ENCODE measurements at places on chromosomes 7 and 10.

DNA sequence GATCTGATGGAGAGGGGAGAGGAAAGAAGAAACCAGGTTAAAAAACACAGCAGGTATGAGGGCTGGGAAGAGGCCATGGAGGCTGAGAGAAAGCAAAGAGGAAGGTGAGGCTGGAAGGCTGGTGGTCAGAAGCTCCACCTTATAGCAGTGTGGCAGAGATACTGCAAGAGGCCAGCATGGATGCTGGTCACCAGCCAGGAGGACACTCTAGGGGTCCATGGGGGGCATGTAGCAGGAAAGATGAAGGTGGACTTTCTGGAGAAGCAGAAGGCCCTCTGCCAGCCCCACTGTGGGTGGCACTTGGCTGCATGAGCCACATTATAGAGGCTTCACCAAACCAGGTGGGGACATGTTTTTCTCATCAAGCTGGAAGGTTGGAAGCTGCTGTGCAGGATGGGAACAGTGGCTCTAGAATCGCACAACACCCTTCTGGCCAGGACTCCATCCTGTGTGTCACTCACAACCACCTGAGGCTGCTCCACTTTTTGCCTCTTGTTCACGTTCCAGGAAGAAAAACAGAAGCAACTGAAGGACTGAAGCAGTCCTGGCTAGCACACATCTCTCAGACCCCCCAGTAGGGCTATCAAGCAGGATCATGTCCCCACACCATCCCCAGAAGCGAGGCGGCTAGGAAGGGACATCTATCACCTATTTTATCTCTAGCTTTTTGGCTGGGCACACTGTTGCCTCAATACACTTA lies 587.5 kb upstream of the MGMT start:
- no peak for DNase-seq

GRCh38 chr10:43844221-43844620 lies 195.5 kb upstream of the ZNF32 start:
- DNase-seq = no peak

DNA sequence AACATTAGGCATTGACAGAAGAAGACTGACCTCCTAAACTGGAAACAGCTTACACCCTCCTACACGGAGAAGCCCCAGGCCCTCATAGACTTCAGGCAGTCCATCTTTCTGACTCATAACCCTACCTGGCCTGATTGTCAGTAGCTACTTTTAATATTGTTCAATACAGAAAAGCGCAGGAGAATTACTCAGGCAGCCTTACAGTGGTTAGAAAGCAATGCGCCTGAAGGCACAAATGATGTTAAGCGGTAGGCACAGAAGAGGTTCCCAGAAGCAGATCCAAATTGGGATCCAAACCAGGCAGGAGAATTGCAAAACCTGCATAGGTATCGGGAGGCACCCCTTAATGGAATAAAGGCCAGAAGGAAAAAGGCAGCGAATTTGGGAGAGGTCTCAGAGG lies 5.4 kb upstream of the CYREN start:
- no peak for DNase-seq

GRCh38 chr10:30412901-30413300 lies 21.1 kb upstream of the MAP3K8 start:
- no peak for DNase-seq

DNA sequence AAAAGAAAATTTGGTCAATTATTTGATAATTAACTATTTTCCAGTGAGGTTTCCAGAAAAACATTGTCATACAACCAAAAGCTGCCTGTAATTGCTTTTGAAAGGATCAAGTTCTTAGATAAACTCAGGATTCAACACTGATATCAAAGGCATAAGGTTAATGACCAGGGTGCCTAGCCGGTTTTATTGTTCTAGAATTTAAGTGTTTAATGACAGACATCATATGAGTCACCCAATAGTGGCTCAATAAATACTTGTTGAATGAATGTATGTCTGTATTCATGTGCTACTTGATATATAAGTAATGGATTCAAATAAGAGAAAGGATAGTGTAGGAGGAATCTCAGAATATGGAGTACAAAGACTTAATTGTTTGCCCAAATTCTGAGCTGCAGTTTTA lies 196.1 kb upstream of the LRGUK start:
- no peak for DNase-seq

- DNase-seq = no peak
Observed at GRCh38 chr7:95547361-95548348, 48.7 kb downstream of the PDK4 start.

- no peak for DNase-seq
Observed at GRCh38 chr7:69419934-69420333, 178.3 kb upstream of the AUTS2 start.

DNA sequence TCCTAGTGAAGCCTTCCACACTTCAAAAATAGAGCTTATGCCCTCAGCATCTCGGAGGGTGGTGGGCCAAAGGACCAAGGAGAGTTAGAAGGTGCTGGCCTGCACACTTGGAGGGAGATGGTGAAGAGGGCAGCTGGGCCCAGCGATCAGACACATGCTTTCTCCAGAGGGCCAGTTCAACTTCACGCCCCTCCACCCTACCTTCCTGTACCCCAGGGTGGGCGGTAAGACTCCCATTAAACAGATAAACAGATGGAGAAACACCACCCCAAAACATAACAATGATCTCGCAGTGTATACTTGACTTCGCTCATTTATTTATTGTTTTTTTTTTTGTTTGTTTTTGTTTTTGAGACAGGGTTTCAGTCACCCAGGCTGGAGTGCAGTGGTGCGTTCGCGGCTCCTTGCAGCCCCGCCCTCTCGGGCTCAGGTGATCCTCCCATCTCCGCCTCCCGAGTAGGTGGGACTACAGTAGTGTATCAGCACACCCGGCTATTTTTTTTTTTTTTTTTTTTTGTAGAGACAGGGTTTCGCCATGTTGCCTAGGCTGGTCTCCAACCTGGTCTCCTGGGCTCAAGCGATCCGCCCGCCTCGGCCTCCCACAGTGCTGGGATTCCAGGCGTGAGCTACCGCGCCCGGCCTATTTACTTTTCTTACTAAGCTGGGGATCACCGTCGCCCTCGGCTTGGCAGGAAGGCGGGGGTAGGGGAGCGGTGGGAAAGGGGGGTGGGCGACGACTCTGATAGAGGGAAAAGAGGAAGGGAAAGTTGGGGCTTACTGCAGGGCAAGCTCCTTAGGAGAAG lies 1.8 kb downstream of the C10orf95 start:
- DNase-seq = no peak

- DNase-seq = no peak
Observed at GRCh38 chr7:17374654-17375053, 76.2 kb downstream of the AHR start.

DNA sequence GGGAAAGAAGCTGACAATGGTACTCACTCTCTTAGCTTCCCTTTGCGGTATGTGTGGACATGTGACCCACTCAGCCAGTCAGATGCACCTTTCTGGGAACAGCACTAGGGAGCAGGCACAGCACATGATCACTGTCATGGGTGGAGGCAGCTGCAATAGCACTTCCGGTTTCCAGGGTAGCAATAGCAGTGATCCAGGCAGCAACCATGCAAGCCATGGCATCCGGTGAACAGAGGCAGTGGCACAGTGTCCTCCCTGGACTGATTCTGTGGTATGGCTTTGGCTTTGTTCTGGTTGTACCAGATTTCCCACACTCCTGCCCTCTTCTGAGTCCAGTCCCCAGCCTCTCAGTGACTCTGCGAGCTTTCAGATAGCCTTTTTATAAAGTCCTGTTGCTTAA lies 86.8 kb upstream of the NAMPT start:
- DNase-seq = no peak

DNA sequence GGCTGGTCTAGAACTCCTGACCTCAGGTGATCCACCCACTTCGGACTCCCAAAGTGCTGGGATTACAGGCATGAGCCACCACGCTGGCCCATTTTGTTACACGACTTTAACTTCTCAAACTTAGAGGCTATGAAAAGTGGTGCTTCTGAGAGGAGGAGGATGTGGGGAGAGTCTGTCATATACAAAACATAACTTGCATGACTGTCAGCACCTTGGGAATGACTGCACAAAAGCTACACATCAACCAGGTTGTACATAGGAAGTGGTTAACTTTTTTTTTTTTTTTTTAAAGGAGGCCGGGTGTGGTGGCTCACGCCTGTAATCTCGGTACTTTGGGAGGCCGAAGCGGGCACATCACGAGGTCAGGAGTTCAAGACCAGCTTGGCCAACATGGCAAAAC lies 43.4 kb upstream of the GSDME start:
- no peak for DNase-seq

DNA sequence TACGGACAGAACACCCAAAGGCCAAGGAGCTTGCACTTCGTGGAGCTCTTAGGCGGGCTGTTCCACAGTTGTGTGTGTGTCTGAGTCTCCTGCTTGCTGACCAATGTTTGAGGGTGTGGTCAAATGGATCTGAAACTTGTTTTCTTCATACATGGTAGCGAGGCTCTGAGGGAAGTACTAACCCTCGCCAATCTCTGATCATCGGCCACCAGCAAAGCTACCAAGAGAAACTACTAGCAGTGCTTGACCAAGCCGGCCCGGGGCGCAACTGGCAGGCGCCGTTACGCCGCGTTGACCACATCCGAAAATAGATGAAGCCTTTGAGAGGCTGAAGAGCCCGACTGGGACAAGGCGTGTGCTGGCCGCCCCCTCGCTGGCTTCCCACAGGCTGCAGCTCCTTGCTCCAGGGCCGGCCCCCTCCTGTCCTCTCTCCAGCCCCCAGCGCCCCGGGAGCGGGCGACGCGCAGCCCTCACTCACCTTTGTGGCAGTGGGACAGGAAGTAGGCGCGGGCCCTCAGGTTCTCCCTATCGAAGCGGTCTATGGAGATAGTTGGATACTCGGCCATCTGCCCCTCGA lies 384 bp downstream of the DCLRE1C start:
- DNase-seq = peak; percentile 57

DNA sequence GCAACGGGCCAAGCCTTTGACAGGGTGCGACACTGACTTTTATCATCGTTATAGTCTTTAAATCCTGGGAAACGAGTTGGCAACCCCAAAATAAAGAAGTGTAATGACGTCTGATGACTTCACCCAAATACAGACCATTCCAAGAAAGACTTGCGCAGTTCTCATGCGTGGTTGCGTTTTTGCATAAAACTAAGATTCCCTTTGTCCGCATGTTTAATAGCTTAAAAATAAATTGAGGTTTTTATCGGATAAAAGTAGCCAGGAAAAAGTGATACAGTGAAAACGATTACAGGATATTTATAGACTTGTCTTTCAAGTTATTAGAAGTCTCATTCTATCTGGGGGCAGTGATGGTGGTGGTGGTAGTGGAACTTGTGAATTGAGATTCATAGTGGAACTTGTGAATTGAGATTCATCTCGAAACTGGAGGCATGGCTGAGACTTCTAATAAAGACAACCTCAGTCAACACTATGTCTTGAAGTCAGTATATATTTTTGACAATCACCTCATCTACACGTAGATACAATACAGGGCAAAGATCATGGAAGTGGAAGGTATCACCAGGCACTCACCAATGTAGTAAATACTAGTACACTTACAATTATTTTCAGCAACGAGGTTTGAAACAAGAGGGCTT lies 1.2 kb upstream of the NAMPT start:
- no peak for DNase-seq

DNA sequence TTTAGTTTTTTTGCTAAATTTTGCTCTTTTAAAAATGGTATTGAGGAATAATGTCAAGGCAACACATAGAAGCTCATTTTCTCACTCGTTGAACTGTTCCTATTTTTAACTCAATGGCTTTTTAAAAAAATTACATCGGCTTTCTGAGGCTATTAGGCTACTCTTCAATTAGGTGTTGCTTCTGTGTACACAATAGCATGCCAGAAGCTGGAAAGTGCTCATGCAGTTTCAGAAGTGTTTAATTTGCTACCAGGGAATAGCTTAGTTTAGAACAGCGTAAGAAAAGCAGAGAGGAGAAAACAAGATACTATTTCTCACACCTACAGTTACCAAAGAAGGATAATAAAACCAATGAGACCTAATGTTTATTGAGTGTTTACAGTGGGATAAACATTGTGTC lies 157.4 kb downstream of the NXPH1 start:
- DNase-seq = no peak

GRCh38 chr7:101747879-101748345 lies 69.5 kb upstream of the CUX1 start:
- DNase-seq = no peak

DNA sequence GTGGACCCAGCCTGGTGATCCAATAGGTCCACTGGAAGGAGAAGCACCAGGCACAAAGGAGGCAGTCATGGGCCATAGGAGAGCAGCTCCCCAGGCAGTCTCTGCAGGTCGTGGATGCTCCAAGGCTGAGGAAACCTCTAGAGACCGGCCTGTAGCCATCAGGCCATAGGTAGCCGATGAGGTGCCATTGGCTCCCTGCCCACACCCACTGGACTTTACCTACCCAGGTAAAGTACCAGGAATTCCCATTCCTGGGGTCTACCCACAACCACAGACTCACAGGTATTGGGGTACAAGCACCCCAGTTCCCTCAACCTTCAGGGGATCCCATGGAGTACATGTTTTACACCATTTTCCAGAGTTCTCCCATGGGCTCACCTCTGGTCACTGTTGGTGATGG lies 188.0 kb upstream of the TCERG1L start:
- DNase-seq = no peak

- no peak for DNase-seq
Observed at GRCh38 chr7:156903232-156903909, 10.4 kb upstream of the LMBR1 start.

GRCh38 chr10:38054361-38054797 lies 39.8 kb upstream of the ZNF37A start:
- peak; percentile 68 for DNase-seq

DNA sequence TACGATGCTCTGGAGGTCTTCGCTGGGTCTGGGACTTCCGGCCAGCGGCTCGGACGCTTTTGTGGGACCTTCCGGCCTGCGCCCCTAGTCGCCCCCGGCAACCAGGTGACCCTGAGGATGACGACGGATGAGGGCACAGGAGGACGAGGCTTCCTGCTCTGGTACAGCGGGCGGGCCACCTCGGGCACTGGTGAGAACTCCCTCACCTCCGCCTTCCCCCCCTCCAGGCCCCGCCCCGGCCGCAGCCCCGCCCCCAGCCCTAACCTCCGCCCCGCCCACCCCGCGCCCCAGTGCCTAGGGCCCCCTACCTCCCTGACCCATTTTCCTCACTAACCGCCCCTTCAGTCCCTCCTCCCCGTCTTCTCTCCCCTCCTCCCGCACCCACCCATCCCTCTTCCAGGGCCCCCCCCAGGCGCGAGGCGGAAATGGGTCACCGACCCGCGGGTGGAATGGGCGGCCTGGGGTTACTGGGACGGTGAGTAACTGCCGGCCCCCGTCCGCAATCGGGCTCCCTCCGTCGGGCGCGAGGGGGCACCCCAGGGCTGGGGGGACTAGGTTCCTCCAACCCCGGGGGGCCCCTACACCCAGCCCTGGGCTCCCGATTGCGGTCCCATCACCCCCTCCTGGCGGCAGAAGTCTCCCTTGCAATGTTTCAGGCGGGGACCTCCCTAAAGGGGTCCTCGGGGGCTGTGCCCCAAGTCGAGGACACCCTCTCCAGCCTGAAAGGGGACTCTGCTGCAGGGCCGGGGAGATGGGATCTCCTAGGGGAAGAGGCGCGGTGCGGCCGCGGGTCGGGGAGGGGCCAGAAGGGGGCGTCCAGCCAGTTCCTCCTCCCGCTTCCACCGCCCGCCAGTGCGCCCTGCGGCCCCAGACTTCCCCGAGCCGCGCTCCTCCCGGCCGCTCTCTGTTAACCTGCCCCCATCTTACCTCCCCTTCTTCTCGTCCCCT lies 2.1 kb downstream of the PCOLCE start:
- DNase-seq = no peak

- no peak for DNase-seq
Observed at GRCh38 chr7:142964502-142965246, 2.5 kb upstream of the KEL start.

GRCh38 chr10:78648256-78648860 lies 420.4 kb upstream of the ZMIZ1 start:
- peak; percentile 2 for DNase-seq

All from stromal cell of bone marrow (primary cell).